Stimulated activated CD4-positive, alpha-beta T cell treated with anti-CD3 and anti-CD28 coated beads, TNF-alpha, amount 100 ng/mL, for 1 hour (primary cell): ENCODE measurements at places on chromosomes 4 and X.

GRCh38 chr4:134072137-134072536 lies 129.5 kb downstream of the PABPC4L start:
- no peak for DNase-seq

GRCh38 chr4:4733663-4734062 lies 125.8 kb upstream of the MSX1 start:
- no peak for DNase-seq

DNA sequence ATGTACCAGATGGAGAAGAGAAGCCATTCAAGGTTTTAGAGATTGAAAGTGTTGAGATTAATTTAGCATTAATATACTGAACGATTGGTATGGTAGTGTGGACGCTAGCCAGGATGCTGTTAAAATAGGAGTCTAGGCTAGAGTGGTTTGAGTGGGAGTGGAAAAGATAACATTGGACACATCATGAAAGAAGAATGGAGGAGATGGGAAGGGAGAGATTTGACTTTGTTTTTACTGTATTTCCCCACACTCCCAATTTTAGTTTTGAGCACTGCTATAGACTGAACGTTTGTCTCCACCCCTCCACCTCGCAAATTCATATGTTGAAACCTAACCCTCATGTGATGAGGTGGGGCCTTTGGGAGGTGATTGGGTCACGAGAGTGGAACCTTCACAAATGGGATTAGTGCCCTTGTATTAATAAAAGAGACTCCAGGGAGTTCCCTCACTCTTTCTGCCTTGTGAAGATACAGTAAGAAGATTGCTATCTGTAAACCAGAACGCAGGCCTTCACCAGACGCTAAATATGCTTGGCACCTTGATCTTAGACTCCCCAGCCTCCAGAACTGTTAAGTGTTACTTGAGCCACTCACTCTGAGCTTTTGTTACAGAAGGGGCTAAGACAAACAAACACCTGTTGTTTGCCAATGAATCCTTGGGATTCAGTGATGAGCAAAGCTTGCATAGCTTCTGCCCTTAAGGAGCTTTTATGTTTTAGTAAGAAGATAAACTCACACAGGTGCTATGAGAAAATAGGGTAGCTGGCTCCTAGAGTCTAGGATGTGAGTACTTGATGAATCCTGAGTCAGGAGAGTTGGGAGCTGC lies 25.8 kb downstream of the USP9X start:
- no peak for DNase-seq

- no peak for DNase-seq
Observed at GRCh38 chr4:112213091-112213490, 18.5 kb upstream of the AP1AR start.

- DNase-seq, result no peak
Observed at GRCh38 chr4:135724421-135724820, 1522.8 kb upstream of the PABPC4L start.

- no peak for DNase-seq
Observed at GRCh38 chr4:127165971-127166370, 466.8 kb upstream of the INTU start.

GRCh38 chr4:14615671-14616070 lies 386.6 kb upstream of the CPEB2 start:
- DNase-seq, result no peak

- no peak for DNase-seq
Observed at GRCh38 chrX:148915474-148915873, 415.1 kb downstream of the AFF2 start.

GRCh38 chr4:150173982-150174398 lies 95.7 kb downstream of the DCLK2 start:
- DNase-seq, result no peak

- no peak for DNase-seq
Observed at GRCh38 chr4:968221-968620, 5.1 kb downstream of the DGKQ start.

DNA sequence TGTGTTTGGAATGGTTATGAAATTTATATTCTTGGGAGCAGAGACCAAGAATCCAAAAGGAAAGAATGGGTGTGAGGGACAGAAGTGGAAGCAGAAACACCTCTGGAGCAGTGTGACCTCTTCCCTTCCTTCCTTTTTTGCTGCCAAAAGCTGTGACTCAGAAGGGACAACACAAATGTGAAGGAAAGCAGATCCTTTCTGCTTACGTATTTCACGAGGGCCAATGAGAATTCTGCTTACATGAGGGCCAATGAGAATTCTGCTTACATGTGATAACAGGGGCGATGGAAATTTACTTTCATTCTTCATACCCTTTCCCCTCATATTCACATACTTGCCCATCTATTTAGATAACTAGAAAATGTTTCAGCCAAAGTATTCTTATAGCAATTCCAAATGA lies 404.6 kb downstream of the PRDM5 start:
- no peak for DNase-seq

DNA sequence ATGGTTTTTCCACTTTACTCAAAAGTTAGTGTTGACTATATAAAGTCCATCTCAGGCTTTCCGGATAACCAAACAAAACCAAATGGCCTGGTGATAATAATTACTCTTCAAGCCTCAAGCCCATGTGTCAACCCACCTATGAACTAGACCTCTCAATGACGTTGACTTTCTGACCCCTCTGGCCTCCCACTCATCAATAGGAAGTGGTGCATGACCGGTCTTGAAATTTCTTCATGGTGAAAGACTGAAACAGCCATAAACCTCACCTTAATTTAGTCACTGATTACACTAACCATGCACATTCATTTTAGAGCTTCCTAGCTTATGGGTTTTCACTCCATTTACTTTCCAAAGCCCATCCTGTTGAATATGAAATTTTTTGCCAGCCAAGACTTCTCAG lies 276.0 kb downstream of the KLHL13 start:
- no peak for DNase-seq

- DNase-seq, result no peak
Observed at GRCh38 chr4:48653217-48654014, 126.7 kb downstream of the FRYL start.

- DNase-seq, result no peak
Observed at GRCh38 chr4:96626023-96626422, 786.1 kb downstream of the PDHA2 start.

GRCh38 chrX:47991263-47992094 lies 12.3 kb downstream of the ZNF182 start:
- no peak for DNase-seq

DNA sequence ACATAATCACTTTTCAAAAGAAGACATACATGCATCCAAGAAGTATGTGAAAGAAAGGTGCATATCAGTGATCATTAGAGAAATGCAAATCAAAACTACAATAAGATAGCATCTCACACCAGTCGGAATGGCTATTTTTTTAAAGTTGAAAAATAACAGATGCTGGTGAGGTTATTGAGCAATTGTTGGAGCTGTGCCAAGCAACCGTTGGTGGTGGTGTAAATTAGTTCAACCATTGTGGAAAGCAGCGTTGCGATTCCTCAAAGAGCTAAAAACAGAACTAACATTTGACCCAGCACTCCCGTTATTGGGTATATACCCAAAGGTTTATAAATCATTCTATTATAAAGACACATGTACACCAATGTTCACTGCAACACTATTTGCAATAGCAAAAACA lies 14.2 kb downstream of the COX7B2 start:
- no peak for DNase-seq

DNA sequence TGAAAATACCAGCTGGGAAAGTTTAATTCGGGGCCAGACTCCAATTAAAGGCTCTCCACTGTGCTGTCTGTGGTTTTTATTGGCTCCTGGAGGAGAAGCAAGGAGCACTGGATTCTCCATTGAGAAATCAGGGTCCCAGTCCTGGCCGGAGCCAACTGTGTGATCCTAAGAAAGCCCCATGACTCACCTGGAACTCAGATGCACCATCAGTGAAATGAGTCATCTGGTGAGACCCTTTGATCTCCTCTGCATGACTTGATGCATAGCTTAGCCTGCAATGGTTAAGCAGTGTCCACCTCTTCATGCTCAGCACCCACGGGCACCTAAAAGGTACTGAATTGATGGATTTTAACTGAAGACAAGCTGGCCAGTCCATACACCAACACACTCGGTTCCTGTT lies 119.2 kb upstream of the VCX3B start:
- no peak for DNase-seq

- DNase-seq, result no peak
Observed at GRCh38 chr4:123093236-123093635, 170.8 kb upstream of the NUDT6 start.

- no peak for DNase-seq
Observed at GRCh38 chr4:43132010-43132582, 239.6 kb downstream of the GRXCR1 start.

DNA sequence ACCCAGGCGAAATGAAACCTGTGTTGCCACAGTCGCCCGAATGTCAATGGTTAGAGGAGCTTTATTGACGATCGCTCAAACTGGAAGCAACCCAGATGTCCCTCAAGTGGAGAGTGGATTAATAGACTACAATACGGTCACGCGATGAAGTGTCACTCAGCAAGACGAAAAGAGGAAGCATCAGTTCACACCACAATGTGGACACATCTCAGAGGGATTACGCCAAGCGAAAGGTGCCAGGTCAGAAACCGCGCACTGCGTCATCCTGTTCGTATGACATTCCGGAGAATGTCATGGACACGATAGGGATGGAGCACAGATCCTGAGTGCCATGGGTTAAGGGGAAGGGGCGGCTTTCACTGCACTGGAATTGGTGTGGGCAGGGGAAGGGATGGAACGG lies 111.7 kb downstream of the HMX1 start:
- DNase-seq, result no peak
